Neural crest cell (in vitro differentiated cells): ENCODE measurements at places on chromosomes 3 and 15.

DNA sequence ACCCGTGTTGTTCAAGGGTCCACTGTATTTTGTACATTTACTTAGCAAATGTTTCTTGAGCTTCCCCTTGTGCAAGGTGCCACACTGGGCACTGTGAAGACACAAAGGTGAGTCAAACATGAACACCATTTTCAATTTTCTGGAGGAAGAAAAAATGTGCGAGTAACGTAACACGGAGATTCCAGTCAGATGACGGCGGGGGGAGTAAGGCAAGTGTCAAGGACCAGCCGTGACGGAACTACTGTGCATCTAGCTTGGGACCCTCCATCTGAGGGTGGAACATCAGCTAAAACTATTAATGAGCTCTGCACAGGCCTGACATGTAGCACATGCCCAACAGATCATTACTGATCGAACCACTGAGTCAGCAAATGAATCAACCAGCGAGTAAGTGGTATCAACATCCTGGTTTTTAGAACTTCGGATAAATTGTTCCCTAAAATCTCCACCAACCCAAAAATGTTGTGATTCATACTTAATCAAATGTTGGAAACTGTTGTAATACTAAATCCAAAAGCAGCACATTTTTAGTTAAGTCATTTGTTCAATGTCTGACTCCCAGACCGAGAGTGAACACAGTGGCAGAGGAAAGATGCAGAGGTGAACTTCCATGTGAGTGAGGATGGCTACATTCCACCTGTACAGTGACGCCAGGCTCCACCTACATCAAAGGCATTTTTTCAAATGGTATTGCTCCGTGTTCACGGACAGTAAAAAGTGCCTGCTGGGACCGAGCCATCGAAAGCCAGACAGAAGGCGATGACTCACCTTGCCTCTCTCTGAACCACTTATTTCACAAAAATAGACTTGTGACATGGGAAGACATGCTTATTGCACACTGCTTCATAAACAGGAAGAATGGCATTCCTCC lies 172.2 kb downstream of the ATP10A start:
- no peak overlapping the region for H3K27ac ChIP-seq
- no peak overlapping the region for H3K4me3 ChIP-seq
- H3K4me1 ChIP-seq = peaks cover 9% of the 10 kb centered on the region
- no peaks in the 10 kb centered on the region for H3K36me3 ChIP-seq
- no peak for DNase-seq

DNA sequence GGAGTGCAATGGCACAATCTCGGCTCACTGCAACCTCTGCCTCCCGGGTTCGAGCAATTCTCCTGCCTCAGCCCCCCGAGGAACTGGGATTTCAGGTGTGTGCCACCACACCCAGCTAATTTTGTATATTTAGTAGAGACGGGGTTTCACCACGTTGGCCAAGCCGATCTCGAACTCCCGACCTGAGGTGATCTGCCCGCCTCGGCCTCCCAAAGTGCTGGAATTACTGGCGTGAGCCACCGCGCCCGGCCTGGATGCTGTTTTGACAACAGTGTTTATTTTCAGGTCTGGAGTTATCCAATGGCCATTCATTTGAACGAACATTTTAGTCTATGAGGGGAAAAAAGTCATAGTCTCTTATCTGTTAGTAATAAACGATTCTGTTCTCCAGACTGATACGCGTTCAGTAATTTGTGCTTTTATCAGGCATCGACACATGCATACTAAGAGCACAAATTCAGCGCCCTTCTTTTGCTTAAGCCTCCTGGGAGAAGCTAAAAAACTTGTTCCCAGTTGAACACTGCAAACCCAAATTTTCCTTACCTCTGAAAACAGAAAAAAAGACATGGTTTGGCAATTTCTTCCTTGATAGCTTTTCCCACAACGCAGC lies 1.3 kb downstream of the B3GALNT1 start:
- peaks cover 15% of the 10 kb centered on the region for H3K4me1 ChIP-seq
- peak overlapping the region; percentile 90 for H3K4me3 ChIP-seq
- H3K36me3 ChIP-seq = peaks cover 17% of the 10 kb centered on the region
- peaks cover 3% of the 10 kb centered on the region for H3K27me3 ChIP-seq

DNA sequence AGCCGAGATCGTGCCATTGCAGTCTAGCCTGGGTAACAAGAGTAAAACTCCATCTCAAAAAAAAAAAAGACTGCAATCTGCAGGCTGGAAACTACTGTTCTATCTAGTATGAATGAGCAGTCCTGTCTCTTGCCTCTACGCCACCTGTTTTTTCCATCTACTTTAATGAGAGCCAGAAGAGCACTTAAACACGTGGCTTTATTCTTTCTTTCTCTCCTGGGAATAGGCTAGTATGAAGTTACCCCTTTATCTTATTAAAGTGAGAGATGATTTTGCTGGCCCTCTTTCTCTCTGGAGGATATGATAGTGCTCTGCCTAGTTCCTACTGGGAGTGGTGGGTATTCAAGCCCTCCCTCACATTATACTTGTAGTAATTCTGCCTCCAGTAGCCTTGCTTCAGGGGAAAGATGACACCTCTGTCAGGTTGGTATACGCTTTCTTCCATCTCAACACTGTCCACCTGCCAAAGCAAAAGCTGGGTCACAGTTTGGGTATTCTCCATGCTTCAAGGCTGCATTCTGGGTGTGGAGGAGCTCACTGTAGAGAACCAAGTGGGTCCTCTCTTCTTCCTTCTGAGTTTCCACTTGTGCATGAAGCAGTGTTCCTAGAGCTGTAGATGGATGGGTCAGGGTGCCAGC lies 17.8 kb downstream of the MAPKBP1 start:
- H3K27ac ChIP-seq = no peak overlapping the region
- peaks cover 52% of the 10 kb centered on the region for H3K4me1 ChIP-seq
- H3K4me3 ChIP-seq = no peak overlapping the region

GRCh38 chr3:100099621-100100020 lies 14.7 kb downstream of the FILIP1L start:
- no peak for DNase-seq
- H3K27me3 ChIP-seq = no peaks in the 10 kb centered on the region
- H3K27ac ChIP-seq = no peak overlapping the region
- peaks cover 2% of the 10 kb centered on the region for H3K36me3 ChIP-seq
- H3K4me1 ChIP-seq = peaks cover 27% of the 10 kb centered on the region
- H3K4me3 ChIP-seq = no peak overlapping the region

DNA sequence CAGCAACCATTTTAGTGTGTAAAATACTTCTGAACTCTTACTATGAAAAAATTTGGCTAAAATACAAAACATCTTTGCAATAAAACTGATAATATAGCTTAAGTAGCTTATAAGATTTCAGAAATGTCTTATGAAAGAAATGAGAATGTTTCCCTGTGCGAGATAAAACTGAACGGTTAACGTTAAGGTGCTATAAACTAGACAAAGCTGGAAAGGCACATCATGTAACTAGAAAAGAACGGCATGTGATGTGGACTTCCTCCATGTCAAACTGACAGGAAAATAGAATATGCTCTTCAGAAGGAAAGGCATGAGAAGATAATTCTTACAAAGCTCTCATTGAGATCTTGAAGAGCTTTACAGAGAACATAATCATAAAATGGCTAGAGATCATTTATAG lies 36.5 kb downstream of the NCK1 start:
- no peak for DNase-seq
- H3K4me3 ChIP-seq = no peak overlapping the region
- H3K4me1 ChIP-seq = peaks cover 20% of the 10 kb centered on the region

GRCh38 chr3:44074181-44074580 lies 167.5 kb upstream of the TOPAZ1 start:
- no peaks in the 10 kb centered on the region for H3K36me3 ChIP-seq
- peaks cover 7% of the 10 kb centered on the region for H3K27me3 ChIP-seq
- no peak overlapping the region for H3K27ac ChIP-seq
- H3K4me1 ChIP-seq = no peaks in the 10 kb centered on the region
- no peak overlapping the region for H3K4me3 ChIP-seq
- DNase-seq = no peak

- H3K4me3 ChIP-seq = peak overlapping the region; percentile 82
- DNase-seq = peak; percentile 26
- peaks cover 8% of the 10 kb centered on the region for H3K4me1 ChIP-seq
Observed at GRCh38 chr15:41512940-41513505, 604 bp downstream of the LTK start.

DNA sequence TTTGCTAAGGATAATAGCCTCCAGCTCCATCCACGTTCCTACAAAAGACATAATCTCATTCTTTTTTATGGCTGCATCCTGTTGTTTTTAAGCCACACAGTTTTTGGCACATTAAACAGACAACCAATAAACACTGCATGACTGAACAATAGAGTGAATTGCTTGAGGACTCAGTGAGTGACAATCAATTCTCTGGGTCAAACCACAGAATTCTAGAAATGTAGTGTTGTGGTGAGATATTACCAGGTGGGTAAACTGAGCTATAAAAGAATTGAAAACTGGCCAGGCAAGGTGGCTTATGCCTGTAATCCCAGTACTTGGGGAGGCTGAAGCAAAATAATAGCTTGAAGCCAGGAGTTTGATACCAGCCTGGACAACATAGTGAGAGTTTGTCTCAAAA lies 154.7 kb upstream of the CADPS start:
- no peaks in the 10 kb centered on the region for H3K27me3 ChIP-seq
- no peak for DNase-seq
- no peak overlapping the region for H3K4me3 ChIP-seq
- H3K36me3 ChIP-seq = no peaks in the 10 kb centered on the region
- peaks cover 4% of the 10 kb centered on the region for H3K4me1 ChIP-seq

GRCh38 chr3:114706591-114707232 lies 412.9 kb downstream of the TIGIT start:
- H3K27ac ChIP-seq = no peak overlapping the region
- H3K4me3 ChIP-seq = no peak overlapping the region
- H3K4me1 ChIP-seq = peaks cover 11% of the 10 kb centered on the region
- no peaks in the 10 kb centered on the region for H3K36me3 ChIP-seq
- no peaks in the 10 kb centered on the region for H3K27me3 ChIP-seq

DNA sequence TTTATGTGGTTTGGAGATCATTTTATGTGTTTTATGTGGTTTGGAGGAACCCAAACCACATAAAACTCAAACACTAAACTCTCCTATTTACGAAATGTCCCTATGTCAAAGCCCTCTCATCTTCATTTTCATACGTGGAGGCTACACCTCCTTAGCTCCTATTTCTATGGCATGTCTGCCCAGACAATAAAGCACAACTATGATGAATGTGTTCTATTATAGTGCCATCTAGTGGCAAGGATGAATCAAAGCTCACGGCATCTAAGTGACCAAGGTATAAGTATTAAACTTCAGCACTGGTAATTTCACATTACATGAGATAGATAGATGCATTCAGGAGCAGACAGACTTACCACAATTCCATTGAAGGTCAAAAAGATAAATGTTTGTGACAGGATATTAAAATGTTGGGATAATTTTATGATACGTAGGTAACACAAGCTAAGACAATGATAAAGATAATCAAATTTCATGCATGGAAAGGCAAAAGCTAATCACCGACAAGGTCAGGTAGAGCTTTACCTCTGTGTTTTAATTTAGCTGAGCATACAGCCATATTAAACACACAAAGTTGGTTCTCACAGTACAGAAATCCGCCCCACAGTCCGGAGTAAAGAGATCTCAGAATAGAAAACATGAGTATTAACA lies 130.6 kb upstream of the FHIT start:
- H3K27ac ChIP-seq = no peak overlapping the region
- no peaks in the 10 kb centered on the region for H3K27me3 ChIP-seq
- no peaks in the 10 kb centered on the region for H3K36me3 ChIP-seq
- H3K4me3 ChIP-seq = no peak overlapping the region
- DNase-seq = no peak

DNA sequence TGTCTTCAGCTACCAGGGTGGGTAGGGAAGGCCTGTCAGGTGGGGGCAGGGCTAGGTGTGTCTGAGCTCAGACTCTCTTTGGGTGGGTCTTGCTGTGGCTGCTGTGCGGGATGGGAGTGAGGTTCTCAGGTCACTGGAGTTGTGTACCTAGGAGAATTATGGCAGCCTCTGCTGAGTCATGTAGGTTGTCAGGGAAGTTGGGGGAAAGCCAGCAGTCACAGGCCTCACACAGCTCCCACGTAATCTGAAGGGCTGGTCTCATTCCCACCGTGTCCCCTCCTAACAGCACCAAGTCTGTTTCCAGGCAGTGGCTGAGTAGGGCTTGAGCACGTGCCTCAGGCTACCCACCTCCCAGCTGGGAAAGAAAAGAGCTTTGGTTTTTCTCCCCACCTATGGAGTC lies 67.0 kb downstream of the CHCHD4 start:
- peaks cover 9% of the 10 kb centered on the region for H3K27me3 ChIP-seq
- H3K36me3 ChIP-seq = no peaks in the 10 kb centered on the region
- H3K4me3 ChIP-seq = no peak overlapping the region
- H3K27ac ChIP-seq = no peak overlapping the region
- DNase-seq = no peak

GRCh38 chr15:57307527-57308169 lies 68.7 kb upstream of the CGNL1 start:
- peak overlapping the region; percentile 32 for H3K4me3 ChIP-seq
- no peaks in the 10 kb centered on the region for H3K36me3 ChIP-seq
- peaks cover 14% of the 10 kb centered on the region for H3K4me1 ChIP-seq
- no peak overlapping the region for H3K27ac ChIP-seq
- DNase-seq = no peak

- H3K4me3 ChIP-seq = no peak overlapping the region
- DNase-seq = no peak
- H3K36me3 ChIP-seq = peaks cover 12% of the 10 kb centered on the region
- no peaks in the 10 kb centered on the region for H3K27me3 ChIP-seq
Observed at GRCh38 chr3:141382571-141382970, 14.3 kb downstream of the ZBTB38 start.

DNA sequence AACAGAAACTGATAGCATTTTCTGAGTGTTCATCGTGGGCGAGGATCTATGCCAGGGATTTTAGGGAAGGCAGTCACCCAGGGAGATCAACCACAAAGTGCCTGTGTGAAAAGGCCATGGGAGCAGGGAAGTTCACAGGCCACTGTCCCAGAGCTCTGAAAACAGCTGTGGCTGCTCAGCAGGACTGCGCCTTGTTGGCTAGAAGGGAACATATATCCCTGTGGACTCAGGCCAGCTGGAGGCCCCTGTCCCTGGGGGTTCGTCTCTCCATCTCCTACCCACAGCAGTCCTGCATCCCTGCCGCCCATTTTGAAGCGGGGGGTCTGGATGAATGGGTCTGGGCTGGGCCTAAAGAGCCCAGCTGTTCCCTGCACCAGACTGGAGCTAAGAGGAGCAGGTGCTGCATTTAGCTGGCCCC lies 27.8 kb downstream of the PPCDC start:
- no peak for DNase-seq
- no peaks in the 10 kb centered on the region for H3K27me3 ChIP-seq
- H3K27ac ChIP-seq = no peak overlapping the region
- H3K36me3 ChIP-seq = no peaks in the 10 kb centered on the region

- no peaks in the 10 kb centered on the region for H3K4me1 ChIP-seq
- H3K4me3 ChIP-seq = no peak overlapping the region
- peaks cover 69% of the 10 kb centered on the region for H3K27me3 ChIP-seq
Observed at GRCh38 chr15:91224755-91225380, 124.8 kb downstream of the SV2B start.

- H3K27me3 ChIP-seq = no peaks in the 10 kb centered on the region
- no peak overlapping the region for H3K4me3 ChIP-seq
- DNase-seq = no peak
Observed at GRCh38 chr3:32184187-32184730, 54.2 kb upstream of the CMTM8 start.
